ENCODE measurements at places on chromosomes 2 and 18.

- no peak for DNase-seq
Measured at GRCh38 chr2:69177785-69178636, 165.0 kb downstream of the ANTXR1 start.

GRCh38 chr2:24906466-24906865 is 13.6 kb downstream of the ADCY3 start:
- no peak for DNase-seq

GRCh38 chr2:169105476-169105875 is 36.1 kb downstream of the DHRS9 start:
- no peak for DNase-seq

- DNase-seq: no peak
Measured at GRCh38 chr2:155266583-155266982, 568.1 kb downstream of the KCNJ3 start.

GRCh38 chr2:224778474-224778877 is 62.3 kb upstream of the CCDC195 start:
- peak; percentile 60 for DNase-seq

- DNase-seq: no peak
Measured at GRCh38 chr18:44771572-44771955, 90.9 kb downstream of the SETBP1 start.

DNA sequence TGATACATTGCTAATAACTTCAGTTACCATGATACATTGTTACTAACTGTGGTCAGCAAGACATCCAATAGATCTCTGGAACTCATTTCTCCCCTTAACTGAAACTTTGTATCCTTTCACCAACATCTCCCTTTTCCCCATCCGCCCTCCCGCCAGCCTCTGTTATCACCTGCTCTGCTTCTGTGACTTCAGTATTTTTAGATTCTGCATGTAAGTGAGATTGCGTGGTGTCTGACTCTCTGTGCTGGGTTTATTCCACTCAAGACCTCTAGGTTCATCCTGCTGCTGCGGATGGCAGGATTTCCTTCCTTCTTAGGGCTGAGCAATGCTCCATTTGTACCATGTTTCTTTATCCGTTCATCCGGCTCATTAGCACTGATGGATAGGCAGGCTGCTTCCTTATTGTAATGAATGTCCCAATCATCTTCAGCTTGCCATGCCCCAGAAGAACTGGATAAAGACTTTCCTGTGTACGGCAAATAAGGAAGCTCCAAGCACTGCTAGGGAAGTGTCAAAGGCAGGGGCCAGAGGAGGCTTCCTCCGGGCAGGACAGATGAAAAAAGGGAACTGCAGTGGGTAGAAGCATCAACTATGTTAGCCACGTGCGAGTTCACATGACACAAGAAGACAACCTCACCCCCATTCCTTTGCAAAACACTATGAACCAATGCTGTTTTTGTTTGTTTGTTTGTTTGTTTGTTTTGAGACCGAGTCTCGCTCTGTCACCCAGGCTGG is 113.4 kb downstream of the EIPR1 start:
- DNase-seq: no peak

GRCh38 chr2:10732924-10733565 is 11.6 kb downstream of the ATP6V1C2 start:
- no peak for DNase-seq

- DNase-seq: no peak
Measured at GRCh38 chr2:169683054-169683424, 11.2 kb downstream of the CFAP210 start.

DNA sequence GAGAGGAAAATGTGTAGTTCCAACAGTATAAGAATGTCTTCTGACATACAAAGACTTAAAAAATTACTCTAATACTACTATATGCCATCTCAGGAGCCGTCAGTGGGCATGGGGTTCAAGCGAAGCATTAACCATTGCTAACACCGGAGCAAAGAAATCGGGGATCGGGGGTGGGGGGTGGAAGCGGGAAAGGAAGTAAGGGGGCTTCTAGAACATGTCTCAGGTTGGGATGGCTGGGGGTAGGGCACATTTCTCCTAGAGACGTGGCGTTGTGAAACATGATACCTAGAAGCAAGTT is 702 bp downstream of the LMAN1 start:
- no peak for DNase-seq

GRCh38 chr18:21689736-21690135 is 14.8 kb downstream of the ABHD3 start:
- DNase-seq: no peak

DNA sequence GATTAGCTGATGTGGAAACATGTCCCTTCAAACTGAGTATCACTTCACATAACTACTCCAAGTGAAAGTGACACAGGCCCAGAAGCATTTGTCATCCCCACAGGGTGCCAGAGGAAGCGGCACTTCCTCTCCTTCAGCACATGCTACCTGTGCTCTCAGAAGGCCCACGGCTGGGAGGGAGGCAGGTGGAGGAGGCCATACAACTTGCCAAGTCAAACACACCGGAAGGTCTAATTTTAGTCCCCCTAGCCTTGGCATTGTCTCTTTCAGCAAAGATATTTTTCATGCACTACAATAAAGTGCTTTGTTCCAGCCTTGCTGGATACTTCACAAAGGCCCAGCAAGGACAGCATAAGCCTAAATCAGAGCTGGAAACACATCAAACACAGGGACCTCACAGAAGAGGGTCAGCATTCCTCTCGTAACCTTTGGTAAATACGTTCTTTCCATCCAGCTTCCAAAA is 38.0 kb downstream of the VSNL1 start:
- DNase-seq: no peak

DNA sequence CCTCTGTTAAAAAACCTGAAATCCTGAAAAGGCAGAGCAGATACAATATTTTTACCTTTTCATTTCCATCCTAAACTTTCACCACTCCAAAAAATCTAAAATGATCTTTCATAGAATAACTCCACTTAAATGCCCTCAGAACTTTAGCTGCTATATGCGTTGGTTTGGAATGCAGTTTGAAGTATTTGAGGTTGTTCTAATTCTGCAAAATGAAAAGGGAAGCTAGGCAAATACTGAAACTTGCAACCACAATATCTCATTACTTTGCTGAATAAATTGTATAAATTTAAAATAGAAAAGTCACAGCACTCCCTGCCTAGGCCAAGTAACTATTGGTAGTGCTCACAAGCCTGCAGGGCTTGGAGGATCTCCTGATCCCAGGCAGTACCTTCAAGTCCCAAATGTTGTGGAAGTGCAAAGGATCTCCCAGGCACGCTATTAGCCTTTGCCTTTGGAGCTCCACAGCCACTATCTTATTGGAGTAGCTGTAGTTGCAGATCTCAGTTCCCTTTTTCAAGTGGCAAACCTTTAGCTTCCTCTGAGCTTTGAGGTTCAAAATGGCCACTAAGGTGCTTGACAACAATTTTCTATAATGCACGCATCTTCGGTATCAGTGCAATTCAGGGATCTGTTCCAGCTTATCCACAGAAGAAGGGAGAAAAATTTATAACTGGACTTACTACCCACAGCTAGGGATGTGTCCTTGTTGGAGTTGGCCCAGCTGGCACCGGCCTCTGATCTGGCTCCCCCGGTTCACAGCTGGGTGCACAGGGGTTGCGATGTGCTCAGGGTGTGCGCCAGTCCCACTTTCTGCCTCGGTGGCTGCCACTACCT is 43.4 kb upstream of the ANKRD62 start:
- no peak for DNase-seq

GRCh38 chr18:36440614-36441013 is 143.1 kb downstream of the FHOD3 start:
- DNase-seq: no peak
